ENCODE measurements at places on chromosomes 7 and 10. TPM values are rescaled to one million over a fixed set of nuclear protein-coding genes. Genes with fewer than 3 reads are reported as not detected.

Gene AGR2
- polyA plus RNA-seq: not detected

Gene PRRT4
- 0.55 TPM for polyA plus RNA-seq

Gene DPYSL4
- polyA plus RNA-seq: 9.7 TPM

Gene ANKRD61
- 1.2 TPM for polyA plus RNA-seq

Gene CYP2W1
- not detected for polyA plus RNA-seq

Gene IDI2
- polyA plus RNA-seq: not detected

Gene GSAP
- 0.63 TPM for polyA plus RNA-seq

Gene CREB5
- polyA plus RNA-seq: 2.9 TPM

Gene MYO3A
- 1.3 TPM for polyA plus RNA-seq

Gene PGAM2
- polyA plus RNA-seq: 5.1 TPM

Gene PARD3
- 30.2 TPM for polyA plus RNA-seq

Gene CTTNBP2
- 30.7 TPM for polyA plus RNA-seq

Gene RSPH10B
- not detected for polyA plus RNA-seq

Gene FOXP2
- 0.31 TPM for polyA plus RNA-seq

Gene KLF14
- not detected for polyA plus RNA-seq

Gene CRTAC1
- polyA plus RNA-seq: 0.63 TPM

Gene RNF32
- polyA plus RNA-seq: 2.2 TPM

Gene CRYGN
- polyA plus RNA-seq: 1.5 TPM

Gene EPHB6
- polyA plus RNA-seq: 33.2 TPM

Gene MGMT
- polyA plus RNA-seq: 21.9 TPM

Gene PON3
- 1.6 TPM for polyA plus RNA-seq

Gene OR2A12
- not detected for polyA plus RNA-seq

Gene LIPK
- not detected for polyA plus RNA-seq

Gene CALHM3
- not detected for polyA plus RNA-seq

Gene SYNPO2L
- 0.16 TPM for polyA plus RNA-seq

Gene CFTR
- 0.24 TPM for polyA plus RNA-seq

Gene RSPH10B2
- polyA plus RNA-seq: 0.64 TPM

Gene GTPBP4
- polyA plus RNA-seq: 62.6 TPM

Gene PDZD7
- polyA plus RNA-seq: 1.7 TPM

Gene GRID1
- 0.15 TPM for polyA plus RNA-seq

Gene BLNK
- 0.40 TPM for polyA plus RNA-seq

Gene PTF1A
- polyA plus RNA-seq: not detected

Gene CLDN4
- polyA plus RNA-seq: 16.5 TPM

Gene BMPR1A
- 12.4 TPM for polyA plus RNA-seq

Gene CPXM2
- polyA plus RNA-seq: 0.92 TPM

Gene GBX1
- polyA plus RNA-seq: not detected

Gene EMX2
- not detected for polyA plus RNA-seq

Gene CYP2C8
- 1.2 TPM for polyA plus RNA-seq

Gene DDX50
- polyA plus RNA-seq: 33.0 TPM

Gene FAM241B
- polyA plus RNA-seq: 30.6 TPM

Gene CELF2
- polyA plus RNA-seq: 18.1 TPM

Gene ANKRD30A
- not detected for polyA plus RNA-seq

Gene PDK4
- 0.07 TPM for polyA plus RNA-seq

Measured in GM23338 (cell line).